SK-MEL-5 (cell line): ENCODE measurements at places on chromosomes 5 and 9. TPM values are rescaled to one million over a fixed set of nuclear protein-coding genes. Genes with fewer than 3 reads are reported as not detected.

- no peak for DNase-seq
These were observed 14.3 kb upstream of the SLC30A5 start for GRCh38 chr5:69079556-69079955.

DNA sequence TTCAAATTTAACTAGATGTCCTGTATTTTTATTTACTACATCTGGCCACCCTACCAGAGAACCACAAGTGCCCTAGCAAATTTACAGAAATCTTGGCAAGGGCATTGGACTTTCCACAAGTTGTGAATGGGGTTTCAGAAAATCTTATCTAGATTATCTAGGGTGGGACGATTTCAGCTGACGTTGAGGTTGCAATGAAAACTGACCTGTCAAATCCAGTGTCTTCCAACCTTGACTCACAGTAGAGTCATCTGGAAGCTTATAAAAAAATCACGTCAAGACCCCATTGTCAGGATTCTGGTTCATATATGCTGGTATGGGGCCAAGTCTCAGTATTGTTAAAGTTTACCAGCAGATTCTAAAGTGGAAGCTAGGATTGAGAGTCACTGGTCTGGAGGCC lies 109.6 kb upstream of the ACTBL2 start:
- no peak for DNase-seq

DNA sequence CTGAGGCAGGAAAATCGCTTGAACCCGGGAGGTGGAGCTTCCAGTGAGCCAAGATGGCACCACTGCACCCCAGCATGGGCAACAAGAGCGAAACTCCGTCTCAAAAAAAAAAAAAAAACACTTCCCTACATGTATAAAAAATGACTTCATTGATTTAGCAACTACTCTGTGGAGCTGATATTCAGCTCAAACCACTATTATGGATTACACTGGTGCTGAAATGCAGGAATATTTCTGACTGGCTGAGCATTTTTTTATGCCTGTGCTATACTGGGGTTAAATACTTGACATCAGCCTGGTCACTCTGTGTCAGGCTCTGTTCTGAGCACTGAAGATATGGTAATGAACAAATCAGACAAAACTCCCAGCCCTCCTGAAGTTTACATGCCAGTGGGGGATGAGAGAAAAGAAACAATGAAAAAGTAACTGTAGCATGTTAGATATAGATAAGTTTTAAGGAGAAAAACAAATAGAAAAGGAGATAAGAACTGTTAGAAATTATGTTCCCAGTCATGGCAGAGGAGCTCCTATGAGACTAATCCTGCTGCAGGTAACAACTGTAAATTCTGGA lies 22.6 kb upstream of the TTC39B start:
- DNase-seq = no peak

DNA sequence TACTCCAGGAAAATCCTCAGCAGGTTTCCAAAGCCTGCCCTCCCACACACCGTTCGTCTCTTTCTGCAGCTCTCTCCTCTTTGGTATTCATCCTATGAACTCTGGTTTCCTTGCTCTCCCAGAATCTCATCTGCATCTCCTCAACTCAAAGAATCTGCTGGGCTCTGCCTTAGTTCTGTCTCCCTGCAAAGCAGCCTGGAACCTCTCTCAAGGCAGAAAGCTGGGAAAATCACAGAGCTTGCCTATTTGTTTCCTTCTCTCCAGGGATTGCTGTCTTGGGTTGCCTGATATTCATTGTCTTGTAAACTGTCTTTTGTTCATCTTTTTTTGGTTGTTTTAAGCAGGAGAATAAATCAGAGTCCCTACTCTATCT lies 5.3 kb upstream of the ERAP2 start:
- no peak for DNase-seq

DNA sequence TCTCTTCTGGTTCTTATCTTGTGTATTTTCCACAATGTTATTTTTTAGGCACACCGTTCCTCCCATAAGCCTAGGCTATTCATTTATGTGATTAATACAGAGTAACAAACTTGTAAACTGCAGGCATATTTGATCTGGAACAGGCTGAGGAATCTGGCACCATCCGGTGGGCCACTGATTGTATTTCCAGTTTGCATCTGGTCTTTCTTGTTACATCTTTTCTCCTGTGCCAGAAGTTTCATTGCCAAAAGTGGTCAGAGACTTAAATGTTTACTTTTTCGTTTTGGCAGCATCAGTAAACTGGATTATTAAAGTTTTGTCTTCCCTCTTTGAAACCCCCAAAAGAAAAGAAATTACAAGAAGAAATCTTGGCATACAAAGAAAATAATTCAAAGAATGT lies 17.9 kb upstream of the ZCCHC7 start:
- DNase-seq = no peak

DNA sequence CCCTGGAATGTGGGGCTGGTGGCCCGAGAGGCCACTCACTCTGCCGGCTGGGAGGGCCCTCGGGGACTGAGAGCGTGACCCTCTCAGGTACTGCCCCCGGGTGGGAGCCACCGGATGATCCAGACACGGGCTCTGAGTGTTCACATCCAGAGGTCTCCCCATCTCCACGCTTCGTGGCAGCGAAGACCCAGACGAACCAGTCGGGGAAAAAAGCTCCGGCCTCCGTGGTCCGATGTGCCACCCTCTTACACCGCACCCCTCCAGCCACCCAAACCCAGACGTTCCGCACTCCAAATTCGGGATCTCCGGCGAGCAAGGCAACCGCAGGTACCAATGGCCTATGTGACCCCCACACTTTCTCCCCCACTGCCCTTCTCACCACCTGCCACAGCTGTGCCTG lies 49.5 kb downstream of the AMBP start:
- DNase-seq = no peak

ADGRV1 gene
- total RNA-seq = 0.21 and 0.58 TPM in 2 replicates

DNA sequence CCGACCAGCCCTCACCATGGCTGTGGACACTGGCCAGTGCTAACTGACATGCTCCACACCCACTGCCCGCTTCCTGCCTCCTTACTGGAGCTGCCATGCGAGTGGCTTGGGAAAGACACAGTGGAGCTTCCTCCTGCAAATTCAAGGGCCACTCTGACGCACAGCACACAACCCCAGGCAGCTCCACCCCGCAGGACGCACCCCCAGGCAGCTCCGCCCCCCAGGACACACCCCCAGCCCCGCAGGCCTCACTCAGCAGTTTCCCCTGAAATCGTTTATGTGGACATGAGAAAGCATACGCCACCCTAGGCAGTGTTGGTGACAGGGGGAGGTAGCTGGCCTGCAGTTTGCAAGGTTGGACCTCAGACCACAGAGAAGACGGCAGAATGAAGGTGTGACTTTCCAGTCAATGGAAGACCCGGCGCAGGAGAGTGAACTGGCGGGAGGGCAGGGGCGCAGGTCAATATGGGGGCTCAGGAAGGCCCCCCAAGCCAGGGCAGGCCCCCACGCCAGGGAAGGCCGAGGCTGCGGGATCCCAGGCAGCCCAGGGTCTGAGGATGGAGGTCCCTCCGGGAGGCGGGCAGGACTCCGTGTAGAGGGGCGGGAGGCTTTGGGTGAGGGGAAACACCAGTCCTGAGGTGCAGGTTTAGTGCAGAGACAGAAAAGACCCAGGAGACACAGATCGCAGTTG lies 21.6 kb downstream of the LPCAT1 start:
- DNase-seq = no peak

GRCh38 chr5:95770830-95771708 lies 39.9 kb downstream of the RHOBTB3 start:
- DNase-seq = no peak

EGFLAM gene
- 0.05 TPM in 1 of 2 replicates, not detected in the other for total RNA-seq

CYLC2 gene
- not detected in 2 replicates for total RNA-seq

FSTL4 gene
- 2.1 and 3.6 TPM in 2 replicates for total RNA-seq
